ENCODE measurements at places on chromosomes 12 and 14.

DNA sequence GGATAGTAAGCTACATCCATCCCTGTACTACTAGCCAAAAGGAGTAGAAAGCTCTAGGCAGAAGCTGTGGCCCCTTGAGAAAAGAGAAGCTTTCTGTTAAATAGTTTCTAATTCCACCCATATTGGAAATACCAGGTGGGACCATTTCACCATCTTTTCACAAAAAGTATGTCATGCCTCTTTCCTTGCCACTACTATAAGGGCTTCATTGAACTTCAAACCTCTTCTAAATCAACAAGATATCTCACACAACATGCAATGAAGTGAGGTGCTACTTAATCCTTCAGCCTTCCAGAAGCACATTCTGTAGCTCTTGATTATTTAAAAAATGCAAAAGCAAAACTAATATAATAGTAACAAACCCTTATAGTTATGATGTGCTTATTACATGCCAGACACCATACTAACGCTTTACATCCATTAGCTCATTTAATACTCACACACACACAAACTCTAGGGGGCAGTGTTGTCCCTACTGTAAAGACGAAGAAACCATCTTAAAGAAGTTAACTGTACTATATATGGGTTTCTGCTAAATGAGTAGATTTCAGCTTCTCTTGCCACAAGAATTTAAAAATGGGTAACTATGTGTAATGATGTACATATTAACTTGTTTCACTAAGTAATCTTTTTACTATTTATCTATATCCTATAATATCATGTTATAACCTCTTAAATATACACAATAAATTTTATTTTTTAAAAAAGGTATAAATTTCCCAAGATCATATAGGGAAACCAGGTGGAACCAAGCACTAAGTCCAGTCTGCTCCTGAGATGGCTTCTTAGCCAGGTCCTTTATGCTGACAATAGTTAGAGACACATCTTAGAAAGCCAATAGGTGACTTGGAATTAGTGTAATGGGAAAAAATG, 124.4 kb downstream of the RPS29 start:
- peak; percentile 7 for DNase-seq

GRCh38 chr12:79964100-79964627, 29.3 kb upstream of the PPP1R12A start:
- no peak for DNase-seq

DNA sequence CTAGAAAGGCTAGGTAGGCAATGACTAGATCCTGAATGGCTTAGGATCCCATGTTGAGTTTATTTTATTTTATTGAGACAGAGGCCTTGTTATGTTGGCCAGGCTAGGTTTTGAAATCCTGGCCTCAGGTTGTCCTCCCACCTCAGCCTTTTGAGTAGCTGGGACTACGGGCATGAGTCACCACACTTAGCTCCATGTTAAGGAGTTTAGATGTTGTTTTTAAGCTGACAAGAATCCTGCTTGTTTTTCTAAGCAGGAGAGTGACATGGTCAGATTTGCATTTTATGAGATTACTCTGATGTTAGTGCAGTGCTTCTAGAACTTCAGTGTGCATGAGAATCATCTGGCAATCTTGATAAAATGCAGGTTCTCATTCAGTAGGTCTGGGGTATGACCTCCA, 14.5 kb downstream of the CCDC198 start:
- no peak for DNase-seq

GRCh38 chr12:97275256-97275655, 187.3 kb upstream of the RMST start:
- no peak for DNase-seq

- no peak for DNase-seq
Measured at GRCh38 chr12:102302553-102302952, 104.9 kb upstream of the PMCH start.

DNA sequence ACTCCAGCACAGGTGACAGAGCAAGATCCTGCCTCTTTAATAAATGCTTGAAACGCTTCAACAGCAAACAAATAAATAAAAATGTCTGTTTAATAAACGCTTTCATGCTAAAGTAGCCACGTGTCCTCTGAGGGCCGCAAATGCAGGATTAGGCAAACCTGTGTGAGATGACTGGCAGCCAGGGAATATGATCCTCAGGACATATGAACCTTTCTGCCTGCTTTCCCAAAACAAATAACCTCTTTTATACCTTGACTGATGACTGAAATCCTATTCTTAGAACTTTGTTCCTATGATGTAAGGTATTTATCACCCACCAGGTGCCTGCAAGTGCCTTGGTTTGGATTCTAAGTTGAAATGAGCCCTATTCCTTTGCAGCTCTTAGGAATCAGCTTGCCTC, 14.5 kb upstream of the FLVCR2 start:
- DNase-seq, result no peak
